Stimulated activated CD4-positive, alpha-beta T cell treated with anti-CD3 and anti-CD28 coated beads, Interleukin-2, amount 100 ng/mL, for 24 hours (primary cell): ENCODE measurements at places on chromosomes 6 and 20.

DNA sequence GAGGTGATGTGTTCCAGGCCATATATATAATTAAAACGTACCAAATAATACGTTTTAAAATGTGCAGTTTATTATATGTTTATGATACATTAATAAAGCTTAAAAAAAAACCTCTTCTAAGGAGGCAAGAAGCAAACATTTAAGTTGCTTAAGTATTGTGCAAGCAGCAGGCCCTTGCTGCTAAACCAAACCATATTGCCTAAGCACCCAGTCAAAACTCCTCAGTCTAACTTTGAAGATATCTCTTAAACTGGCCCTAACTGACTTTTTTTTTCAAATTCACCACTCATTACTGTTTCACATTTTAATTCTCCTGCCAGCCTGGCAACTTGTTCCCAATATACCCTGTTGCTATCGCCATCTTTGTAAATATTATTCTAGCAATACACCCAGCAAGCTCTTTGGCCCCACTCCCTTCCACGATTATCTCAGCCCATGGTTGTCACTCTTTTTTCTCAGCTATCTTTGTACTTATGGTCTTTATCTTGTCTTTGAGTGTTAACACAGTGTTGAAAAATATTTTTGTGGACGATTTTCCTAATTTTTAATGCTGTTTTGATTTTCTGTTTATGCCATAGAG, 60.9 kb downstream of the C6orf58 start:
- DNase-seq: no peak

DNA sequence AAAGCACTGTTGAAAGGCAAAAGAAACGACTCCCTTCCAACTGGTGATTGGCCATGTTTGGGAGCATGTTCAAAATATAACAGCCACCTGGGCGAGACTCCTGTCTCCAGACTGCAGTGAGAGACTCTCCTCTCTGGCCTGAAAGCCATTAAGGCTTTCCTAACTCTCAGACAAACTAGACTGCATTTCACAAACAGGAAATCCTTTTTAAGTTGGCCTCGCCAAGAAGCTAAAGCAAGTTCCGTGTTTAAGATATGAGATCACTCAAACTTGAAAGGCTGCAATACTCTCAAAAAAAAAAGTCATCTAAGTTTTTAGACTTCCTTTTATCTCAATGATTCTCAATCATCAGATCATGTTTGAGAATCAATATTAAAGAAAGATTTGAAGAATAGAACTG, 117.0 kb downstream of the TFAP2A start:
- no peak for DNase-seq

GRCh38 chr6:122713138-122713537, 66.4 kb upstream of the FABP7 start:
- DNase-seq: no peak

DNA sequence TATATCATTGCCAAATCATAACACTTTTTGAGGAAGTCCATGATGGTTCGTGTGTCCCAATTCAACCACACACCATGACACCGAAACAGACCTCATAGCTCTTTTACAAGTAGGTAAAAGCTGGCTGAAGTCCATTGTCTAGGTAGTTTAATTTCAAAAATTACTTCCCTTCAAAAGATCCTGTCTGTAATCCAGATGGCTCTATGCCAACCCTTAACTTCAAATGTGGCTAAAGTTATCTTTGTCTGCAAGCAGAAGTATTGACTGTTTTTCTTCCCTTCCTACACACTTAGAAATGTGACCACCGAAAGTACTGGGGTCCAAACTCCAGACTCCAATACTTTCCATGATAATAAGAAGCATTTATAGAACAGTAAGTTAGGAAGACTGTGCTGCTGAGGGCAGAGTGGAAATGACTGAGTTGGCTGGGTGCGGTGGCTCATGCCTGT, 8.3 kb upstream of the TIAM2 start:
- no peak for DNase-seq

GRCh38 chr6:36822506-36823269, 16.6 kb downstream of the CPNE5 start:
- DNase-seq: no peak

GRCh38 chr6:78533426-78533825, 333.9 kb upstream of the IRAK1BP1 start:
- DNase-seq: no peak

DNA sequence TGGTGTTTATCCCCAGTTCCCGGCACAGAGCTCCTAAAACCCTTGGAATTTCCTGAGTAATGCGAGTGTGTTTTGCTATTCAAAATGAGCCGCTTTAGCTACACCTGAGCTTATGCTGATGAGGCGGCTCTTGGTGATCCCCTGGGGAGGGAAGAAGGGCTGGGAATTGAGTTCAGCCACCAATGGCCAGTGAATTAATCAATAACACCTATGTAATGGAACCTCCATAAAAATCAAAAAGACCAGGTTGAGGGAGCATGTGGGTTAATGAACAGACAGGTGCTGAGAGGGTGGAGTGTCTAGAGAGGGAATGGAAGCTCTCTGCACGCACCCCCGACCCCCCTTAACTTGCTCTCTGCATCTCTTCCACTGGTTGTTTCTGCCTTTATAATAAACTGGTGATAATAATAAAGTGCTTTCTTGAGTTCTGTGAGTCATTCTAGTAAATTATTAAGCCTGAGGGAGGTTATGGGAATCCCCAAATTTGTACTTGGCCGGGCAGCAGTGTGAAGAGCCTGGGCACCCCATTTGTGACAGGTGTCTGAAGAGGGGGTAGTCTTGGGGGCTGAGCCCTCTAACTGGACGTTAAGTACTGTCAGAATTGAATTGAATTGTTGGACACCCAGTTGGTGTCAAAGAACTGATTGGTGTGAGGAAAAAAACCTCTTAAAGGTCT, 24.6 kb upstream of the SERPINB1 start:
- DNase-seq: no peak

DNA sequence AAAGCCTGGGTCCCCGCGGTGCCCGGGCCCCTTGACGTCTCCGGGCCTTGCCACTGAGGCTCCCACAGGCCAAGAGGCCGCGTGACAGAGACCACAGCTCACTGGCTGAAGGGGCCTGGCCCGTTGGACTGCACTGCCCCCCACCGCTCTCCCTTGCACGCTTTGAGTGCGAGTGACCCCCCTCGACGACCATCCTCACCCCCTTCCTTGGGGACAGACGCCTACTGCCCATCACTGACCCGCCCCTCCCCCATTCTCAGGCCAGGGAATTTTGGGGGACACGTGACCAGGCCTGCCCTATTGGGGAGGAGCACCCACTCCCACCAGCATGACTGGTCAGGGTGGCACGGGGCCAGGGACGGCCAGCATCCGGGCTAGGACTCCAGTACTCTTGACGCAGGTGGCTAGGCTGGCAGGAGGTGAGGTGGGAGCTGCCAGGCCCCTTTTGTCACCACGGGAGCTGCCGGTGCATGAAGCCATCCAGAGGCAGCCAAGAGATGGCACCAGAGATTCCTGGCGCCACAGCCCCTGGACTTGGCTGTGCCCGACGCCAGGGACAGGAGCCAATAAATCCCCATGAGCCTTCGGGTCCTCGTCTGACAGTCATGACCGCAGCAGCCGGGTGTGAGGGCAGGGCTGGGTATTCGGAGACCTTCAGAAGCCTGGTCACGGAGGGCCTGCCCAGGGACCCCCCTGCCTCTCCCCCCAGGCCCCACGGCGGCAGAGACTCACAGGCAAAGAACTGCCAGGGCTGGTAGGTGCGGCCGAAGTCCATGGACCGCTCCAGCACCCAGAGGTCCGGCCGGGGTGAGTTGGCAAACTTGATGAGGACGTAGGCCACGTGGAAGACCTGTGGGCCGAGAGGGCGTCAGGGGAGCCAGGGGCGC, 14.5 kb downstream of the LAMA5 start:
- DNase-seq: no peak

DNA sequence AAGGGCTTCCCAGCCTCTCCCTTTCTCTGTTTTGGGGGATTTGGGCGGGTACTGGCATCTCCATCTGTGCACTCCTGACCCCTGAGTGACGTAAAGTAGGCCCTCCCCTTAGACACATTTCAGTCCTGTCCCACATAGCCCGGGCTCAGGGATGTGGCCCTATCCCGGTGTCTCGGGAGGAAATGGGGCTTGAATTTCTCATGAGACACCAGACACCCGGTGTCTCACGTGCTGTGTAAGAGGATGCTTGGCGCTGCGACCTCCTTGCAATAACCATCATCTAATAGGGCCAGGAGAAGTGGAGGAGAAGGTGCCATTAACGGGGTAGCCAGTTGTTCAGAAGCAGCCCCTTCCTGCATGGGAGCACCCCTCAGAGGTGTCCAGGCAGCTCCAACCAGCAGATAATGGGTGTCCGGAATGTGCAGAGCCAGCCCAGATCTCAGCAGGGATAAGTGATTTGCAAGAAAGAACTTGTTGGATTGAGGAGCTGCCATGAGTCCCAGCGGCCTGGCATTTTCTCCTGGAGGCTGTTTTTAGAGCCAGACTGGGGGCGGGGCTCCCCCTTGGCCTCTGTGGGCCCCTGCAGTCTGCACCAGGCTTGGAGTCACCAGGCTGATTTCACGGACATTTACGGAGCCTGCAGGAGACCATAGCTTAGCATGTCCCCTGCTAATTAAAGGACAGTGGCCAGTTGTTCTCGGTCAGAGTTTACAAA, 372.0 kb downstream of the PREX1 start:
- DNase-seq: no peak

DNA sequence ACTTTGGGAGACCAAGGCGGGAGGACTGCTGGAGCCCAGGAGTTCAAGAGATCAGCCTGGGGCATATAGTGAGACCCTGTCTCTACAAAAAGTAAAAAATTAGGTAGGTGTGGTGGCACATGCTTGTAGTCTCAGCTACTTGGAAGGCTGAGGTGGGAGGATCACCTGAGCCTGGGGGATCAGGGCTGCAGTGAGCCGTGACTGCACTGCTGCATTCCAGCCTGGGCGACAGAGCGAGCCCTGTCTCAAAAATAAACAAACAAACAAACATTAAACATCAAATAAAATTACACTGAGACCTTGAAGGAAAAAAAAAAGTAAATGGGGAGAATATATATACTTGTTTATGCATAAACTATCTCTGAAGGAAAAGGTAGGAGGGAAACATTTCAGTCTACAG, 387.8 kb downstream of the ZFAND3 start:
- no peak for DNase-seq

DNA sequence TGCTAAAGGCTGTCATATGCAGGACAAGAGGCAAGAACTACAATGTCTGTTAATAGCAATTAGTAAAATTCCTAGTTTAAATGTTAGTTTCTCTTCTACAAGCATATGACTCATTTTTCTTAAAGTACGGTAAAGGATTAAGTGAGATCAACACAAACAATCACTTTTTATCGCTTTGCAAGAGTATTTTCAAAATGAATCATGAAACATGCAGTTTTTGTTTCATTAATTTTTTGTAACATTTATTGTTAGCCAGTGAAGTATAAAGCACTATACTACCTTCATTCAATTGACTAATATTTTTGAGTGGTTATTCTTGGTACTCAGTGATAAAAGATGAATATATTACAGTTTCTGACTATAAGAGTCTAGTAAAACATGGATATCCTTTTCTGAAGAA, 138.6 kb downstream of the AHI1 start:
- no peak for DNase-seq

GRCh38 chr6:157767775-157768156, 55.3 kb upstream of the SNX9 start:
- DNase-seq: no peak

DNA sequence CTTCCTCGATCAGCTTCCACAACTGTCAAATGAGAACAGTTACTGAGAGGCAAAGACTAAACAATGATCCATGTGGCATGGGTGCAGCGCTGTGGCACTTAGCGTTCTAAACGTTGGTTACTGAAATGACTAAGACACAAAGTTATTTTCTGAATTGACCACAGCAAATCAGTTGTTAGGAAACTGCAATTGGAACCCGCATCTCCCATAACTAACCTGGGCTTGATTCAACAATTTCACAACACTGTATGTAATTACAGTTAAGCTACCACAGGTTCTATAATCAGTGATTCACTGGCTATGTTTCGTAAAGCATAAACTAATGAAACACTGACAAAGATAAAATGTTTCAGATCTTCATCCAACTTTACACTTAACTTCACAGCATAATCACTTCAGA, 12.5 kb downstream of the WDR27 start:
- no peak for DNase-seq

GRCh38 chr6:114194362-114195026, 148.3 kb downstream of the HS3ST5 start:
- DNase-seq: no peak

DNA sequence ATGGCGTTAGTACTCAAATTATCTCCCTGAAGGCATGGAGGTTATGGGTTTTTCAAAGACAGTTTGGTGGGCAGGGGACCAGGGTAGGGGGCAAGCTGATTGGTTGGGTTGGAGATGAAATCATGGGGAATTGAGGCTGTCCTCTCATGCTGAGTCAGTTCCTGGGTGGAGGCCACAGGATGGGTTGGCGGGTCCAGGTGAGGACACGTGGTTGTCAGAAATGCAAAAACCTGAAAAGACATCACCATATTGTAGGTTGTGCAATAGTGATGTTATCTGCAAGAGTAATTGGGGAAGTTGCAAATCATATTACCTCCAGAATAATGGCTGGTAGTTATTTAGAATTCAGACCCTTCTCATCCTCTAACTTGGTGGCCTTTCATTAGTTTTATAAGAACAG, 30.1 kb downstream of the GPX6 start:
- no peak for DNase-seq

GRCh38 chr6:25713824-25714223, 40.7 kb upstream of the SLC17A4 start:
- DNase-seq: no peak

DNA sequence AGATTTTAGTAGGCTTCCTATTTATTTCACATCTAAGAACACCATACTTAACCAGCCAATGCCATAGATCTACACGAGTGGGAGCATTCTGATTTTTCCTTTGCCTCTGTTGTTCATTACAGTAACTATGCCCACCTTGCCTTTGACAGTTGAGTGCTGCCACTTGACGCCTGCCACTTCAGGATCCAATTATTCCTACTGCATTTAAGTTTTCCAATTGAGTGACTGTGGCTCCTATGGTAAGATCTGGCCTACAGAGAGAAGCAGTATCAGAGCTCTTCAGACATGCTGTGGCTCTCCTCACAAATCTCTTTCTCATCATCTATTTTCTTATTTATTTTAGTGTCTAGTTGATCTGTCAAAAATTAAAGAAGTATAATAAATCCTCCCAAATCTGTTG, 403.0 kb upstream of the SPTLC3 start:
- no peak for DNase-seq

DNA sequence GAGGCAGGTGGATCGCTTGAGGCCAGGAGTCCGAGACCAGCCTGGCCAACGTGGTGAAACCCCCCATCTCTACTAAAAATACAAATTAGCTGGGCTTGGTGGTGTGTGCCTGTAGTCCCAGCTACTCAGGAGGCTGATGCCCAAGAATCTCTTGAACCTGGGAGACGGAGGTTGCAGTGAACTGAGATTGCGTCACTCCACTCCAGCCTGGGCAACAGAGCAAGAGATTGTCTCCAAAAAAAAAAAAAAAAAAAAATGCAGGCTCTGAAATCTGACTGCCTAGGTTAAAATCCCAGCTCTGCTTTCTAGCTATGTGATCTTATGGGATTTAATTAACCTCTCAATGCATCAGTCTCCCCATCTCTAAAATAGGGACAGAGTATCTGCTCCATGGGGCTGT, 3.3 kb upstream of the TMEM217 start:
- no peak for DNase-seq
